ENCODE measurements at places on chromosomes 12 and 14.

DNA sequence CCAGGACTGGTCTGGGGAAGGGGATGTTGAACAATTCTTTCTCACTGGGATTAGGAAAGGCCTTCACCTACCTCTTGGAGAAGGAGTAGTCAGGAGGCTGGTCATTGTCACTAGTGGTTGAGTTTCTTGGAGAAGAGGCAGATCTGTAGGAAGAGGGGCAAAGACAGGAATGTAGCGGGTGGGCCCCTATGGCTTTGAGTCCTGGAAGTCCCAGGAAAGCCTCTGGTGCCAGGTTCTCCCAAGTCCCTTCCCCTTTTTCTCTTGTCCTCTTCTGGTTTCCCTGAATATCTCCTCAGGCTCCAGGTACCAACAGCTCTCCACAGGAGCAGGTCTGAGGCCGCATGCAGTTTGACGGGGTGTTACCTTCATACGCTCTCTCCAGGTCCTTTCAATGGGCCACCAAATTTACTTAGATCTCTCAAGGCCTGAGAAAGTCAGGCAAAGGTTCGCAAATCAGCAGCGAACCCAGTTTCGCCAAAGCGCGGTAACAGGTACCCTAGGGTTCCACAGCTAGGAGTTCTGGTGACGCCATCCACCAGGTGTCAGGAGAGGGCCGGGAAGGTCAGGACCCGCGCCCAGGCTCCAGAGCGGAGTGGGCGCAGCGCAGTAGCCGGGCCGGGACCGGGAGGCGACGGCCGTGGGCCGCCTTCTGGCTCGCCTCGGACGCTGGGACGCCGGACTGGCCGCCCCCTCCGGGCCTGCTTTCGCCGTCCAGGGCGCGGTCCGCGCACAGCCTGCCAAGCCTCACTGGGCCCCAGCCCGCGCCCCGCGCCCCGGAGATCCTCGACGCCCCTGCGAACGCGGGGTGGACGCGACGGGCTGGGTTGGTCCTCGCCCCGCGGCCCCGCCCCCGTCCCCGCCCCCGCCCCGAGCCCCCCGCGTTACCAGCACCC is 795 bp downstream of the SMAGP start:
- peak; percentile 27 for DNase-seq

DNA sequence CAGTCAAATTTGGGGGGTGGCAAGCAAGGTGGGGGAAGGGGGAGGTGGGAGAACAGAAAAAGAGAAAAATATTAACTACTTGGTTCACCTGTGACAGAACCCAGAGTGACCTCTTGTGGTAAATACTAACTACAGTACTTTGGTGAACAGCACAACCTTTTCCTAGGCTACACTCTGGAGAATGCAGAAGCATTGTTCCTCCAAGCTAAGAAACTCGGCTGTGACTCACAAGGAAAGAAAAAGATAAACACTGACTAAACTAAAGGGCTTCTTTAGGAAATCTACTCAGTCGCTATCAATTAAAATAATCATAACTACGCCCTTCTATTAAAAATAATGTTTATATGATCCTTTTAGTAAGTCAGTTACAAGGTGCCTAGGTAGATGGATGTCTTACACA is 5.4 kb downstream of the KCNH5 start:
- no peak for DNase-seq

GRCh38 chr12:31603546-31604009 is 12.6 kb upstream of the DENND5B start:
- no peak for DNase-seq

DNA sequence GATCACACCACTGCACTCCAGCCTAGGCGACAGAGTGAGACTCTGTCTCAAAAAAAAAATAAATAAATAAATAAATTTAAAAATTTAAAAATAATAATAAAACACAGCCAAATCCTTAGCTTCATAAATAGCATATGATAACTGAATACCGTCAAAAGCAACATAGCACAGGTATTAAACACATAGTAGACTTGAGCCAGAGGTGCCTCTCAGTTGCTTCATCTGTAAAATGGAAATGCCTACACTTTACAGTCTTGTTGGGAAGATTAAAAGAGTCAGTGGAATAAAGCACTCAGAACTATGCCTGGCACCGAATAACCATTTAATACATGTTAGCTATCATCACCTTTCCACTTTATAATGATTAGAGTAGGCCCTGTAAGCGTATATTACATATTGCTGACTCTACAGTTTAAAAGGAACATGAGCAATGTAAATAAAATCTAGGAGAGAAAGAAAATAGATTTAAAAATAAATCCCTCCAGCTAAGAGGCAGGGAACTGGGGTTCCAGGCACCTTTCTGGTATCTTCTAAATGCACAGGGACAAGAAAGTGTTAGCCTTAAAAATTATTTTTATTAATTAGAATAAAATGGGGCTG is 7.8 kb upstream of the DCAF11 start:
- no peak for DNase-seq

DNA sequence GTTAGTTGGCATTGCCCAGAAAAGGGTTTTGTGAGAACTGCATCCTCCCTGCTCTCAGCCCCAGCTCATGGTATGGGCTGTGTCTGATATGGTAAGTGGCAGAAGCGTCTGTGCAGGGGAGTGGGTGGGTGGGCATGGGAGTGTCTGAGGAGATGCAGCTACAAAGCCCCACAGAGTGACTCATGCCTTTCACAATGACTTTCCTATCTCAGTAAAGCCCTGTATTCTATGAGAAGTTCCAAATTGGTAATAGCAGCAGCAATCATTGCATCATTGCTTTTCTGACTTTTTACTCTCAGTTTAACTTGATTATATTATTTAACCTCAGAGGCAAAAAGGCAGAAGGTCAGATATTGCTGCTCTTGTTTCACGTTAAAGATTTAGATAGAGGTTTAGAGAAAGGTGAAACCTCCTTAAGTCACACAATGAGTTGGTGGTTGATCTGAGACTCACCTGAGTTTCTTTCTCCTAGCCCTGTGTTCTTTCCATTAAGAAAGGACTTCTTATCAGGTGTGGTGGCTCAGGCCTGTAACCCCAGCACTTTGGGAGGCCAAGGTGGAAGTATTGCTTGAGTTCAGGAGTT is 171.7 kb downstream of the SLC5A8 start:
- no peak for DNase-seq

- no peak for DNase-seq
These were observed 343.4 kb upstream of the USP15 start for GRCh38 chr12:61916831-61917230.

DNA sequence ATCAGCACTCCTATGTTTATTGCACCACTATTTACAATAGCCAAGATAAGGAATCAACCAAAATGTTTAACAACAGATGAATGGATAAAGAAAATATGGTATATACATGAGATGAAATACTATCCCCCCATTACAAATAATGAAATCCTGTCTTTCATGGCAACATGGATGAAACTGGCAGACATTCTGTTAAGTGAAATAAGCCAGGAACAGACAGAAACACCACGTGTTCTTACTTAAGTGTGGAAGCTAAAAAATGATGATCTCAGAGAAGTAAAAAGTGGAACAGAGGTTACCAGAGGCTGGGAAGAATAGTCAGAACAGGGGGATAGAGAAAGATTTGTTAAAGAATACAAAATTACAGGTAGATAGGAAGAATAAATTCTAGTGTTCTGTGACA is 113.7 kb upstream of the MDM1 start:
- no peak for DNase-seq

GRCh38 chr12:131094831-131095805 is 141.4 kb downstream of the ADGRD1 start:
- no peak for DNase-seq

DNA sequence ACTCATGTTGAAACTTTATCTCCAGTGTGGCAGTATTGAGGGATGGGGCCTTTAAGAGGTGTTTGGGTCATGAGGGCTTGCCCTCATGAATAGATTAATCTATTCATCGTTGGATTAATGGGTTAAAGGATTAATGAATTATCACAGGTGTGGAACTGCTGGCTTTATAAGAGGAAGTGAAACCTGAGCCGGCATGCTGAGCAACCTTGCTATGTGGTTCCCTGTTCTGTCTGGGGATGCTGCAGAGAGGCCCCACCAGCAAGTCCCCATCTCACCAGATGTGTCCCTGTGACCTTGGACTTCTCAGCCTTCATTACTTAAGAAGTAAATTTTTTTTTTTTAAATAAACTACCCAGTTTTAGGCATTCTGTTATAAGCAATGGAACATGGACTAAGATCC is 109.6 kb downstream of the DYRK2 start:
- no peak for DNase-seq

GRCh38 chr12:20514598-20514997 is 146.3 kb downstream of the PDE3A start:
- DNase-seq, result no peak

DNA sequence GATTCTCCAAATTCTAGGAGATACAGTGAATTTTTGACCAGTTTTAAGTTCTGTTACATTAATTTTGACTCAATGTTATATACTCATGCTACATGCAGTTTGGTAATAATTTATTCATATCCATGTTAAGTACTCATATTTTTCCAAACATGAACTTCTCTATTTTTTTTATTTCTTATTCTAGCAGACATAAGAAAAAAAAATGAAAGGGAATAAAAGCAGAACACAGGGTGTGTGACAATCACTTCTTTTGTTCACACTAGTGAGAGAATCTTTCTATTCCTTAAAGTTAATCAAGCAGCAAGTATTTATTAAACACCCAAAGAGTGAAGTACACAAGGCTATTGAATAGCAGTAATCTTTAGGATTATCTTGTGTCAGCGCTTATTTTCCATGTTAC is 171.1 kb upstream of the ATP2B1 start:
- no peak for DNase-seq

DNA sequence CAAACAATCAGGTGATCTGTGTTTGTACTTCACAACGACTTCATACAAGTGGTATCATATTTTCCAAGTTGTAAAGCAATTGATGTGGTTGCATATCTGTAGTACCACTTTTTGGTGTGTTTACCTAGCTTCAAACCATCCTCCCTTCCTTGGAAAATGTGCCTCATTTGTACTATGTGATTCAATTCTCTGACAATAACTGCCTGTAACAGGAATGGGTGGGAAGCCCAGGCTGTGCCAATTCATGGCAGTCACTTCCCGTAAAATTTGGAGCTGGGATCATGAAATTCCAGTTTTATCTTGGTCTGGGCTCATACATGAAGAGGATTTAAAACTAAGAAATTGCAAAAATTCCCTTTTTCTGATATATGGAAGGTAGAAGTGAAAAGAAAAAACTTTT is 250.1 kb downstream of the DIO2 start:
- no peak for DNase-seq

- no peak for DNase-seq
These were observed 4.3 kb upstream of the NIN start for GRCh38 chr14:50835280-50835679.

GRCh38 chr12:119154435-119154818 is 24.3 kb upstream of the HSPB8 start:
- DNase-seq, result no peak

DNA sequence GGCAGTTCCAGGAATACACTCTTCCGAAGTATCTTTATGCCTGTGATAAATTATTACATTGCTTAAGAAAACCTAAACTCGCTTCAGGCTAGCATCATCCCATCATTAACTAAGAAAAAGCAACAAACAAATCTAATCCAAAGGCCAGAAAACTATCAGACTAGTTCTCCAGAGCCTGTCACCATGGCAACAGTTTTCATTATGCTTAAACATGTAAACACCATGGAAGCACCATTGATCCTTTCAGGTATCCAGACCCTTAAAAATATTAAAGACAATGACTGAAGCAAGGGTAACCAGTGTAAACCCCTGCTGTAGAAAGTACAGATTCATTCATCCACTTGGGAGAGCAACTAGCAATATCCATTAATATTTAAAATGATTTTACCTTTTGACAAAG is 9.8 kb downstream of the DAD1 start:
- DNase-seq, result no peak

- DNase-seq, result no peak
These were observed 1418.2 kb downstream of the AACS start for GRCh38 chr12:126483145-126484068.

GRCh38 chr14:27371209-27371608 is 773.4 kb upstream of the NOVA1 start:
- DNase-seq, result no peak

DNA sequence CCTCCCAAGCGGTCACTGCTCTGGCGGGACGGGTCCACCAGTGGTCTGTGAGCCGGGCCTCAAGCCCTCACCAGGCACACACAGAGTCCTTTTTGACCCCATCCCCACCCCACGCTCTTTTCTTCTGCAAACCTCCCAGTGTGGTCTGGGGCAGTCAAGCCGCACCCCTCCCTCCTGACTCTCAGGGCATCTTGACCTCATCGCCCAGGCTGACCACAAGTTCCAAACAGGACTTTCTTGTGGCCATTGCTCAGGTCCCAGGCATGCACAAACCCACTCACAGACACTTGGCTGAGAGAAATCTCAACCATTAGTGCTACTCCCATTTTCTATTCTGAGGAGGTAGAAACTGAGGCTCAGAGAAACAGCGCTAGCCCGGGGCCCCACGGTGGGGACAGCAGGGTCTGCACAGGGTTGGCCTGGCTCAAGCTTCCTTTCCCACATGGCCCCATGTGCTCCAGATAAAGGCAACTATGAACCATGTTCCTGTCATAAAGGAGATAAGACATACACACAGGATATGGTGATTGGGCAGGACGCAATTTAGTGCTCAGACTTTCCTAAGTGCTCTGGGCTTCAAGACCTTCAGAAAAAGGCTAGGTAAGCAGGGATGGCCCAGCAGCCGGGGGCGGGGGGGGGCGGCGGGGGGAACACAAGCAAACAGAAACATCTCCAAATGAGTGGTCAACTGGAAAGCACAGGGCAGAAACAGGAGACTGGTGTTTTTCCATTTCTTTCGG is 69.6 kb downstream of the ITPK1 start:
- no peak for DNase-seq

DNA sequence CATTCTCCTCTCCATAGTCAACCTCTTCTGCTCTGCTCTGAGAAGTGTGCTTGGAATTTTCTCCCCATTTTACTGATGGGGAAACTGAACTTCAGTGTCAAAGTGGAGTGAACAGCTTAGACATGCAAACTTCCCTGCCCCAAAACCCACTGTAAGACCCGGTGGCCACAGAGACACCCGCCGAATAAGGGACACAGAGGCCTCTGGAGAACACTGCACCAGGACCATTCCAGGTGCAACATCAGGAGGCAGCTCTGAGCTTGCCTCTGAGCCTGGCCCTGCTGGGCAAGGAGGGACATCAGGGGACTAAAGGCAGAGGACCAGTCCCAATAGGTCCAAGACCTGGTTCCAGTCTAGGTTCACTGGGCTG is 1.7 kb downstream of the HDAC7 start:
- no peak for DNase-seq

GRCh38 chr12:109428037-109428629 is 49.0 kb downstream of the KCTD10 start:
- peak; percentile 46 for DNase-seq

DNA sequence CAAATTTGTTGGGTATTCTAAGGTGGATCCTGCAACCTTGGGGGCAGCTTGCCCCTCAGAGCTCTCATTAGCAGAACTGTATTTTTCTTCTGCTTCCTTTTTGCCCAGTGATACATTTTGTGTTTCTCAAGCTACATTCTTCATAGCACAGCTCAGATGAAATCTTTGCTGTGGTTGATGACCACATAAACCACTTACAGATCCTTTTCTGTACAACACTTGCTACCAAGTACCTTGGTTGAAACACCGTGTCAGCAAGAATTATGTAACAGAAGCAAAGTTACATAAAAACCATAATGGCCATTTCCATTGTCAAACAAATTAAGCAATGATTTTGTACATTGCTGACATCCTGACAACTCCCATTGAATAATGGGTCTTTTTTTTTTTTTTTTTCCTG is 9.7 kb upstream of the PLBD1 start:
- DNase-seq, result no peak

- no peak for DNase-seq
These were observed at the start of gene TMPRSS12 for GRCh38 chr12:50842637-50843493. TMPRSS12 (plus strand) TSS chr12:50842926; CDS start chr12:50842965, 39 bp downstream.
